Cortex of kidney (tissue), 1 donor: ENCODE measurements at places on chromosomes 4 and X.

GRCh38 chr4:878796-879728 lies 53.1 kb downstream of the GAK start:
- no peak for DNase-seq

- DNase-seq: no peak
Measured at GRCh38 chr4:36508394-36508793, 227.0 kb downstream of the DTHD1 start.

GRCh38 chrX:19659929-19660328 lies 144.6 kb upstream of the MAP3K15 start:
- no peak for DNase-seq

- no peak for DNase-seq
Measured at GRCh38 chr4:6495296-6495590, 22.8 kb upstream of the PPP2R2C start.

DNA sequence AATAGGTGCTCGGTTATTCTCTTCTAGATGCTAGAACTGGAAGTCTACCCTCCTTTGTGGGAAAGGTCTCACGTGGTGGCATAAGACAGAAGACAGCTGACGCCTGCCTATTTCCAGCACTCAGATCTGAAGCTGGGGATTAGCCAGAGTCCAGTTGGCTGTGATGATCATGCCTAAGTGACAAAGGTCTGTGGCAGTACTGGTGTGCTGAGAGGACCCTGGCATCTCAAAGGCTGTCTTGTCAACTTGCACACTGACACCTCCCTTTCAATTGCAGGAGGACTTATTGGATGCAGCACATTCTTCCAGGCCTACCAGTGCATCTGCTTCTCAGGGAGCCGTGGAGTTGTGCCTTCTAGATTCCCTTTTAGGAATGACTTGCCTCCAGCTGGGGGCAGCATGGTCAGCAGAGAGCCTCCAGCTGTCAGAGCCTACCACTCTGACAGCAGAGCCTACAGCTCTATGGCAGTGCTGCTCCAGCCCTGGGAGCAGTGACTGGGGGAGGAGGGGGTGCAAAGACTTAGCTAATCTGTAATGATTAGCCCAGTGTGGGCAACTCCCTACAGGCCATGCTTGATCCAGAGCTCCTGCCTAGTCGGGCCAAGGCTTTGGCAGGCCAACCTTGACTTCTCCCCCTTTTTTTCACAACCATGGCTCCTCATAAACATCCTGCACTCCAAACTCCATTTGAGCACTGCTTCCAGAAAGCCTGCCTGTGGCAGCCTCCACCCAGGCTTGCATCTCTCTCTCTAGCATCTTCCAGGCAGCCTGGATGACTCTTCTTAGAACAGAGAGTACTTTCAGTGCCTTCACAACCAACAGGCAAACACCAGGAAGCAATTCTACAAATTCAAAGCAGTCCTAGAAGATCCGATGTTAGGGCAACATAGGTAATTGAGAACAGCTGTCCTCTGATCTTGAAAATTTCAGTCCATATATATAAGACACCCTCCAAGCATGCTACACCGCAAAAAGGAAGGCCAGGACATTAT lies 13.8 kb upstream of the FGFBP2 start:
- DNase-seq: no peak

DNA sequence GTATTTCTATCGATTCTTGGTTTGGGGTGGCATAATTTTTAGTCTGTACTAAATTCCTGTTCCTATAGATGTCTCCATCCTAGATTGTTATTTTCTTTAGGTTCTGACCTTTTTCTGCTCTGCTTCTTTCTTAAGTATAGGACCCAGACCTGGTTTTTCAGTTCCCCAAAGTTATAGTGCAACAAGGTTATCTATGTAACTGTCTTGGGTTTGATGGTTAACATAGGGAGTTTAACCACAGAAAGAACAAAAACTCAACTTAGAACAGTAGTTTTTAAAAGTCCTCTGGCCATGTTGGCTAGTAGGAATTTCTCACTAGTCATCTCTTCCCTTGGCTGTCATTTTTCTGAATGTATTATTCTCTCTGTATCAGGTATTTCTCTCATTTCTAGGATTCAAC lies 38.8 kb upstream of the MAD2L1 start:
- DNase-seq: no peak

GRCh38 chrX:47607091-47607490 lies 12.6 kb downstream of the SYN1 start:
- no peak for DNase-seq

DNA sequence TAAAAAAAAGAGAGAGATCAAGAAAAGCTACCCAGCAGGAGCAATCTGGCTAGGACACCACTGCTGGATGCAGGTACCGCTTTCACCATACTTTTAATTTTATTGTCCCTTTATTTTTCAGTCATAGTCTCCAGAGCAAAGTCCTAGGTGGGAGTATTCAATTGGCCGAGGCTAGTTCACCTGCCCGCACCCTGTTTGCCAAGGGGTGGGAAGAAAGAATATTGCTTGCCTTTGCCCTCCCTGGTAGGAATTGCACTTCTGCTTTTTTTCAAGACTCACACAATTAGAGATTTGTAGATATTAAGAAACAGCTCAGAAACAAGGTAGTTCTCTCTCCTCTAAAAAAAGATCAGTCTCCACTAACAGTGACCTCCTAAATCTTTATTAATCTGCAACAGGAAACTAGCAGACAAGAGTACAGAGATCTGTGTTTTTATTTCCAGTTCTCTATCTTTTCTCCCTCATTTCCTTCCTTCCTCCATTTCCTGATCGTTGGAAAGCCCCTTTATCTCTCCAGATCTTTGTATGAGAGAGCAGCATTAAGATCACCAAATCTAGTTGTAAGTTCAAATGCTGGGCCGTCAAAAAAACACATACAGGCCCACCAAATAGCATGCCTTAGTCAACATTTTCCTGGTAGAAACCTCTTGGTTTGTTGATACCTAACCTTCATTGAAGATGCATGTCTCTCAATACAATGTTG lies 9.4 kb upstream of the RPGR start:
- no peak for DNase-seq

DNA sequence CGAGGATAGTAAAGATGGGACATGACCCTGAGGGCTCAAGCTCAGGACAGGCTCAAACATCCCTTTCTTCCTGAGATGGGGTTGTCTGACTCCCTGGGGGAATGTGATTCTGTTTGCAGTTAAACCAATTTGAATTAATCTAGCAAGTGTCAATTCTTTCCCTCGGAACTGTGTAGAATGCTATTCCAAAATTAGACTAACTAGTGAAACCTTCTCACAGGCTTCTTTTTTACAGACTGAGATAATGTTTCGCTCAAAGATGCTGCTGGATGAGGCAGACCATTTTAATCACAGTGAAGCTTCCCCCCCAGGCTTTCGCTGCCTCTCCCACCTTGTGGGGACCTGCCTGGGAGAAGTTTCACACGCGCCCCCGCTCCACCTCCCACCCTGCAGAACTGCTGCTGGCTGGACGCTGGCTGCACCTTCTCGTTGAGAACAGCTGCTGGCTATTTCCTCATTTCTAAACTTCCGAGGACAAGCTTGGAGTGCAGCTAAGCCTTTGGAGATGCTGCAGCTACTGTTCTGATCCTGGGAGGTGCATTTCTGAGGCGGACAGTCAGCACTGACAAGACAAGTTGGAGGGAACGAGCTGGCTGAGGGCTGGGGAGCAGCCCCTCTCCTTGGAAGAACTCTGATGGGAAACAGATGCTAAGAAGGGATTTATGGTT lies 297.8 kb downstream of the RAPGEF2 start:
- DNase-seq: no peak
